Muscle of leg (tissue), 16 donors: ENCODE measurements at places on chromosomes 2 and 18. TPM values are rescaled to one million over a fixed set of nuclear protein-coding genes. Genes with fewer than 3 reads are reported as not detected.

GRCh38 chr2:58734365-58734764 is 493.2 kb upstream of the FANCL start:
- no peaks in the 10 kb centered on the region for H3K27me3 ChIP-seq
- H3K36me3 ChIP-seq, result no peaks in the 10 kb centered on the region
- no peak overlapping the region for H3K4me3 ChIP-seq
- DNase-seq, result no peak
- H3K27ac ChIP-seq, result no peak overlapping the region

DNA sequence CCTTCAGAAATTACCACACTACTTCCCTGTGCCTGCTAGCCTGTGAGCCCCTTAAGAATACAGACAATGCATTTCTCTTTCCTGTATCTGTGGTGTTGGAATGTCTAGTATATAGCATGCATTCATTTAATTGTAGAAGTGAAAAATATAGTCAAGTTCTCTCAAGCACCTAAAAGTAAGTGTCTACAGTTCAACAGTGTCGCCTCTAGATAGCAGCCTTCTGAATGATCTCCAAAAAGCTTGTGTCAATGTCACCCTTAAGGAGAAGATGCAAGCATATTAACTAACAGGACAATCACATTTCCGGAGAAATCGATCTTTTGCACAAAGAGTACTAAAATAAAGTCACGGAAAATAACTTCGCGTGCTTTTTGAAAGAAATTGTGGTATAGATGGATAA is 27.5 kb upstream of the DSG3 start:
- no peaks in the 10 kb centered on the region for H3K27me3 ChIP-seq
- H3K4me3 ChIP-seq, result no peak overlapping the region
- no peaks in the 10 kb centered on the region for H3K36me3 ChIP-seq
- no peak overlapping the region for H3K27ac ChIP-seq
- no peak for DNase-seq

DNA sequence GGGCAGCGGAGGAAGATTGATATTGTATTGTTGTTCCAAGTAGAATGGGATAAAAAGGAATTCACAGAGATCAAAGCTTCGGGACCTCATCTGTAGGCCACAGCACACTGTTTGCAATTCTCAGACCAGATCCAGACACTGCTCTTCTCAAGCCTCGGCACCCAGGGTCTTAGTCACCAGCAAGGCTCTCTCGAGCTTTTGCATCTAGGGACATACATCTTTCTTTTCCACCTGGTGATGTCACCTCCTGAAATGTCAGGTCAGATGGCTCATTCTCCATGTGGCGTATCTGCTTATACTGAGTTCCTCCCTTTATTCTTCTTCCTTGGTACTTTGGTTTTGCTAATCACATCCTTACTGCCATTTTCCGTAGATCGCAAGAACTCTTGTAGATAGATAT is 42.9 kb upstream of the SNTG2 start:
- no peaks in the 10 kb centered on the region for H3K4me1 ChIP-seq
- DNase-seq, result no peak
- peaks cover 3% of the 10 kb centered on the region for H3K27me3 ChIP-seq
- H3K36me3 ChIP-seq, result no peaks in the 10 kb centered on the region
- H3K27ac ChIP-seq, result no peak overlapping the region

GRCh38 chr2:98578231-98578630 is 30.1 kb downstream of the COA5 start:
- H3K4me3 ChIP-seq, result no peak overlapping the region
- no peaks in the 10 kb centered on the region for H3K27me3 ChIP-seq
- no peak for DNase-seq
- H3K4me1 ChIP-seq, result no peaks in the 10 kb centered on the region
- no peak overlapping the region for H3K27ac ChIP-seq

The AQP4 gene
- polyA plus RNA-seq, result 0.15 TPM

The PLEKHH2 gene
- 5.5 TPM for polyA plus RNA-seq
